ENCODE measurements at places on chromosomes 7 and 10.
A peak's percentile ranks its signal among the peaks of the same experiment; 100 is the strongest.

GRCh38 chr7:67950321-67951083 lies 953.9 kb downstream of the TYW1 start:
- no peak for DNase-seq

GRCh38 chr10:106310596-106310995 lies 853.9 kb downstream of the SORCS1 start:
- no peak for DNase-seq

DNA sequence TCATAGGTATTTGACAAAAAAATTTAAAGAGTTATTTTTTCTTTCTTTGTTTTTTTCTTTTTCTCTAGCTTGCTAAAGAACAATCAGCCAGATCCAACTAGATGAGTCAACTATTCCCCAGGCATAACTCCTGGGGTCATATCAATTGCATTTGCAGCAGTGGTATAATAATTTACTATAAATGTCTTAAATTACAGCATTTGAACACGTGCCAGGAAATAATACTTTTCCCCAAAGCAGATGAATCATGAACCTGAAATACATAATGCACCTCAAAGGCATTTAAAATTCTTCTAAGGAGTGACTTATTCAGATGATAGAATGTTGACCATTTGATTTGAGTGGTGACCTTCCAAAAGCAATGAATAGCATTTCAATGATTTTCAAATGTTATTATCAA lies 190.1 kb downstream of the LRRTM3 start:
- DNase-seq, result no peak

- no peak for DNase-seq
Observed at GRCh38 chr7:26326211-26326610, 34.5 kb downstream of the SNX10 start.

- DNase-seq, result no peak
Observed at GRCh38 chr7:155824227-155824886, 12.1 kb upstream of the SHH start.

- peak; percentile 57 for DNase-seq
Observed at GRCh38 chr10:30436191-30436611, 2.2 kb downstream of the MAP3K8 start.

DNA sequence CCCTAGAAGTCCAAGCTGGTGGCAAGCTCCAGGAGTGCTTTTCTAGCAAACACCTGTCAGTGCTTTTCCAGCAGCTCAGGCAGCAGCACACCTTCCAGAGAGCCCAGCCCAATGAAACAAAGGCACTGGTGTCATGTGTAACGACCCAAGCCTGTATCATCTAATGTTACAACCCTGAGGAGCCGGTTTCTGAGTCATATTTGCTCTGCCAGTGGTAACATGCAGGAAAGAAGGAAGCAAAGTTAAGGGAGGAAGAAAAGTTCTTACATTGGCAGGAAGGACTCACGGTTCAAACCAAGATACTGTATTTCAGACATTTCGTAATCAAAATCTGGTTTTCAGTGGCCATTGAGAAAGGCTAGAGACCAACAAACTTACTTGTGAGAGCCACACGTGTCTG lies at the start of gene ANKRD22:
ANKRD22 (minus strand) TSS at position 139 of the 400 bp plus-strand sequence. CDS start 237 bp downstream, outside the sequence.
- no peak for DNase-seq

GRCh38 chr10:117462424-117462792 lies 80.1 kb upstream of the EMX2 start:
- no peak for DNase-seq

- DNase-seq, result peak; percentile 17
Observed at GRCh38 chr7:155371884-155372781, 74.5 kb downstream of the INSIG1 start.

- DNase-seq, result no peak
Observed at GRCh38 chr7:7641129-7641663, 644 bp downstream of the UMAD1 start.

GRCh38 chr7:82745117-82745516 lies 301.5 kb upstream of the CACNA2D1 start:
- DNase-seq, result no peak

GRCh38 chr10:11205030-11205772 lies 187.5 kb downstream of the CELF2 start:
- no peak for DNase-seq

DNA sequence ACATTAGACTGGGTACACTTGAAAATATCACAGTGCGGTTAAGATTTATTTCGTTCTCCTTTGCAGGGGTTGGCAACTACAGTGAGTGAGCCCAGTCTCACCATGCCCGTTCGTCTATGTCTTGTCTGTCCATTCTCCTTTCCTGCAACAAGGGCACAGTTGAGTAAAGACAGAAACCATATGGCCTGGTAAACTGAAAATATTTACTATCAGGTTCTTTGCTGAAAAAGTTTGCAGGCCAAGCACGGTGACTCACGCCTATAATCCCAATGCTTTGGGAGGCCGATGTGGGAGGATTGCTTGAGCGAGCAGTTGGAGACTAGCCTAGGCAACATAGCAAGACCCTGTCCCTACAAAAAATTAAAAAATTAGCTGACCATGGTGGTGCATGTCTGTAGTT lies 11.4 kb upstream of the KCTD7 start:
- no peak for DNase-seq

DNA sequence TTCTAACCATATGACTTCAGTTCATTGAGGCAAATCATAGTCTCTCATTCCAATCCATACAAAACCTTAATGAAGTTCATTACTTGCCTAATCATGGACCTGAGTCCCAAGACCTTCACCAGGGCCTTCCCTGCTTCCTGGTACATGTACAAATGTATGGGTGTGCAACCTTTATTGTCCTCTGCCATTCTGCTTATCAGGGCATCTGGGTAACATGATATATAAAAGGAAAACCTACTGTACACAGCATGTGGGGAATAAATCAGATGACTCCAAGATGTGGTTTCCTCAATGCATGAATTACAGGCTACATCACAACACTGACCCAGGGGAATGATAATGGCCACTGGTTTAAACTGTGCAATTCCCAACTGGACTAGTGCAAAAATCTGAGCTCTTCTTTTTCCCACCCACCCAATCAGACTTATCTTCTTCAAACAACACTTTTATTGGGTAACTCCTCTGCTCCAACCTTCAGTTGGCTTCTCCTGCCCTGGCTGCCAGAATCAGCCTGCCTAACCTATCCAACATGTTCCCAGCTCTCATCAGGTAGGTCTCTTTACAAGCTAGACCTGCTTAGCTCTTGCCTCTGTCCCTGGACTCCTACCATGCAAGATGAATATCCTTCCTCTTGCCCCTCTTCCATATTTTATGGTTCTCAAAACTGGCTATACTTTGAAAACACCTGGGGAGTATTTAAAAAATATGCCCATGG lies 11.4 kb downstream of the GOT1 start:
- DNase-seq, result no peak

- DNase-seq, result no peak
Observed at GRCh38 chr10:33781606-33782395, 447.3 kb upstream of the NRP1 start.

GRCh38 chr10:98528805-98529183 lies 82.1 kb upstream of the HPS1 start:
- no peak for DNase-seq

DNA sequence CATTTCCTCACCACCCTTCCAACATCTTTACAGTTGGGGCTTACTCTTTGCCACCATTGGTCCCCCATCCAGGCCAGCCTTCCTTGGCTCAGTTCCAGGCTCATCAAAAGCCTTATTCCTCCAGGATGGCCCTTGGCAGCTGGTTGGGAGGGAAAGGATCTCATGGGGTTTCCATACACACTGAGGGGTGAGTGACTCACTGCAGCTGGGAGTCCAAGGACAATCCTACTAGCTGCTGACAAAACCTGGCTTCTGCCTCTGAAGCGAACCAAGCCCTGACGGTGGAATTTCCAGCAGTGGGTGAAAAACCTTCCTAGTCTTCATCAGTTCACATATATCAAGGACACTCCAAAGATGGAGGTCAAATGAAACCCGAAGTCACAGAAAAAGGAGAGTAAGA lies 22.9 kb downstream of the CRHR2 start:
- no peak for DNase-seq

GRCh38 chr7:41457832-41458437 lies 245.0 kb downstream of the INHBA start:
- no peak for DNase-seq

DNA sequence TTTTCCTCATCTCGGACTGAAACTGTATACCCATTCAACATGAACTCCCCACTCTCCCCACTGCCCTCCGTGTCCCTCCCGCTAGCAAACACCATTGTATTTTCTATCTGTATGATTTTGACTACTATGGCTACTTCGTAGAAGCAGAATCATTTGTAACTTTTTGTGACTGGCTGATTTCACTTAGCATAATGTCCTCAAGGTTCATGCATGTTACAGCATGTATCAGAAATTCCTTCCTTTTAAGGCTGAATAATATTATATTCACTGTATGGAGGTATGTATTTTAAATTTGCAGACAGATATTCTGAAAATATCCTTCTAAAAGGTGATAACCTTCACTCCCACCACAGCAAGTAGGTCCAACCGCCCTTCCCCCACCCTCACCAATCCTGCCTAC lies 42.9 kb upstream of the MMD2 start:
- DNase-seq, result no peak

- DNase-seq, result peak; percentile 49
Observed at GRCh38 chr10:86017841-86018734, 348.5 kb downstream of the GRID1 start.

DNA sequence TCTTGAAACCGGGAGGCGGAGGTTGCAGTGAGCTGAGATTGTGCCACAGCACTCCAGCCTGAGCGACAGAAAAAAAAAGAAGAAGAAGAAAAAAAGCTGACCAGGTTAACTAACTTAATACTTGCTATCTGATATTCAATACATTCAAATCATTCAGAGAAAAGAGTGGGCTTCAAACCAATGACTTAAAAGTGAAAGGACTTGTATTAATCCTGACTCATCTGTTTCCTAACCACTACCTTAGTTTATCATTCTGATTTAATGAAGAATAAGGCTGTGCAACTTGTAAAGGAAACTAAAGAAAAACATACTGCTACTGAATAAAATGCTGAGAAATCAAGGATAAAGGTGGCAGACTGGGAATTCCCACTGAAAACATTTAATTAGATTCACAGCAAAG lies 128.4 kb downstream of the NRBF2 start:
- peak; percentile 49 for DNase-seq

DNA sequence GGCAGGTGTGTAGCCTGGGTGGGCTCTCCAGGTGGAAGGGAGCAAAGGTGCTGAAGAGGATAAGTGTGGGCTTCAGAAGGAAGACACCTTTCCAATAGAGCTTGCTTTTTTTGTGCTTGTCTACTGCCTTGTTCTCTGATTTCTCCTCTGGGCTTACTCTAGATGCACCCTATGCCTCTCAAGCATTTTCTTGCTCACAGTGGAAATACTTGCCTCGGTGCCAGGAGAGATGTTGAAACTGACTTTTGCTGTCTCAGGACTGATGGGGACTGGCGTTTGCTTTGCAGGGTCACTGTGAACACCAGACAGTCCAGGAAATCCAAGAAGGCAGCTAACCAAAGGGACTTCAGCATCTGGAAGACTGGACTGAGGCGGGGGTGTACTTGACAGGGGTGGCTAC lies 187.9 kb downstream of the SNX10 start:
- no peak for DNase-seq

DNA sequence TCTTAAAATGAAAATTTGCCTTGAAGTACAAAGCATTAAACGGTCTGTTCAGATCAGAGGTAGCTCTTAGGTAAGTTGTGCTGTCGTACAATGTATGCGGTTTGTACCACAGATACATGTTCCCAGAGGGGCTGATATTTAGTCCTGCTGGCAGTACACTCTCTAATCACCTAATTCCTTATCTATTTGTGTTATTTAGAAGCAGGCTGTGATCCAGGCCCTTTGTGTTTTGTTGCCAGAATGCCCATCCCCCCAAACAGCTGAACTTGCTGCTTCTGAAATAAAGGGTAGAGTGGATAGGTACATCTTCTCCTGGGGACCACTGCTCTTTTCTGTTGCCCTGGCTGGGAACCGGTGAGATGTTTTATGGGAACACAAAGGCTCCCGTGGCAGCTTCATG lies 84.5 kb downstream of the SND1 start:
- no peak for DNase-seq

- no peak for DNase-seq
Observed at GRCh38 chr10:86657396-86658011, 3.2 kb downstream of the OPN4 start.

DNA sequence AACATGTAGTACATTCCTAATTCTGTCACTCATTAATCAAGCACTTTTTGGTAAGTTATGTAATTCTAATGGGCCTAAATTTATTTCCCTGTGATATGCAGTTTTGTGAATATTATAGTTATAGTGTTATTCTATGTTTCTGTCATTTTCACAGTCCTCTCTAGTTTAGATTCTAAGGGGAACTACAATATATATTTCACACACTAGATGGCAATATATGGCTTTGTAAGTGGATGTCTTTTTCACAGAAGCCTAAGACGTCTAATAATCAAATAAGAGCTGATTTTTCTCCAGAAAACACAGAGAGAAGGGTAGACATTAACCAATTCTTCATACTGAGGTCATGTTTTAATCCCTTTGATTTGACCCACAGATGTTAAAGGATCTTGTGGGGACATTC lies 18.0 kb downstream of the RNLS start:
- DNase-seq, result no peak

GRCh38 chr10:111316722-111317212 lies 239.9 kb downstream of the ADRA2A start:
- no peak for DNase-seq

GRCh38 chr10:11687357-11687771 lies 54.8 kb upstream of the ECHDC3 start:
- no peak for DNase-seq

DNA sequence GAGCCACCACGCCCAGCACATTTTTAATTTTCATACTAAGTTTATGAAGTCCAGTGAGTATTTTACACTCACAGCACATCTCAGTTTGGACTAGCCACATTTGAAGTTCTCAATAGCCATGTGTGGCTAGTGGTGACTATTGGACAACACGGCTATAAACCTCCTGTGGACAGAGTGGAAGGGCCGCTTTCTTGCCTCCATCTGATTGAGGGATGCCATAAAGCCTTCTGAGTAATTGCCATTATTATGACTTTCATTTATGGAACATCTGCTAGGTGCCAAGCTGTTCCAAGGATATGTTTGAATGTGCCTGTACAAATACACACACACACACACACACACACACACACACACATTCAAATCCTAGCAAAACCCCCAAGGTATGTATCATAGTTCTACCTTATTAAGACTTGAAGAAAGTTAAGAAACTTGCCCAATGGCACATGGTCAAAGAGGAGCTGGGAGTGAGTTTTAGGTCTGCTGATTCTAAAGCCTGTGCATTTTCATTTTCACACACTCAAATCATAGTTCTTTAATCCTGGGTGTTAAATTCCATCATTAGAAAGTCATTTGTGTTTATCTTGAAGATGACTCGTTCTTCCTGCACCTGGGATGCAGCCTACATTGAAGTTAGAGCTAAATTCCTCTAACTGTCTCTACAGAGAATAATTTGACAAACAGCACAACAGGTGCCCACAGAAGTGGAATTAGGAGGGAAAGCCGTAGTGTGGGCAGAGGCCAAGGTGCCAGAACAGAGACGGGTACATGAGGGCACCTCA lies 143.3 kb downstream of the PKD1L1 start:
- no peak for DNase-seq

- no peak for DNase-seq
Observed at GRCh38 chr7:40199076-40199802, 64.4 kb downstream of the SUGCT start.

All from T-helper 2 cell (primary cell).